ENCODE measurements at places on chromosomes 1 and 21.

- DNase-seq, result no peak
Measured at GRCh38 chr1:30427545-30427944, 295.8 kb downstream of the MATN1 start.

- no peak for DNase-seq
Measured at GRCh38 chr1:61160526-61160925, 78.2 kb downstream of the NFIA start.

DNA sequence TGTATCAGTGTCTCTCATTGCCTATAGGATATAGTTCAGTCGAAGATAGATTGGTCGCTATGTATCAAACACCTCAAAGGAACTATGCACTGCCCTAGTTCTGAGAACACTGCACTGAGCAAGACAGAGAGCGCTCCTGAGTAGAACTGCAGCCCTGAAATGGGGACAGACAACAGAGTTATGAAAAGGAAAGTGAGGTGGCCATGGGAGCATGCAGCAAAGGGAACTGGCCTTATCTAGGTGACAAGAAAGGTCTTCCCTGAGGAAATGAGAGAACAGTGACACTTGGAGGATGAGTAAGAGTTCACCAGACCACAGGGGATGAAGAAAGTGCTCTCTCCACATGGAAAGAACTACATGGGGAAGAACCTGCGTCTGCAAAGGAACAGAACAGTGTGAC, 7.5 kb upstream of the G0S2 start:
- no peak for DNase-seq

DNA sequence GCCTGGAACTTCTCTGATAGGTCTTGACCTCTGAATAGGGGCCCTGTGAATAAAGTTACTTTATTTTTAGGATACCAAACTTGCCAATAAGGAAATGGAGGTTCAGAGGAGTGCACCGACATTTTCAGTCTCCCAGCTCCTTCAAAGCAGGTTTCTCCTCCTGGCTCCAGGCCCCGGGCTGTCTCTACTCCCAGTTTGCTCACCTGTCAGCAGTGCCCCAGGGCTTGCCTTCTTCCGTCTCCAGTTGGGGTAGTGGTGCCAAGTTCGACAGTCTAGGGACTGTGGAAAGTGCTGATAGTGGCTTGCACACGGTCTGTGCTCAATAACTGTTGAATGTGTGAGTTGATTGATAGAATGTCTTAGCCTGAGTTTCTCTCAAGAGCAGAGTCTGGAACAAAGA, 149.2 kb downstream of the ACTL8 start:
- DNase-seq, result no peak

GRCh38 chr1:228066891-228067654, 15.4 kb upstream of the ARF1 start:
- DNase-seq, result no peak
